ENCODE measurements at places on chromosomes 3 and 15.
A peak's percentile ranks its signal among the peaks of the same experiment; 100 is the strongest.

GRCh38 chr3:27357665-27358258 lies 11.4 kb downstream of the NEK10 start:
- peak; percentile 51 for DNase-seq

- no peak for DNase-seq
These were observed 384.9 kb upstream of the THBS1 start for GRCh38 chr15:39195961-39196486.

- no peak for DNase-seq
These were observed 324.8 kb upstream of the ONECUT1 start for GRCh38 chr15:53114960-53115359.

- DNase-seq, result no peak
These were observed 70.1 kb upstream of the MEF2A start for GRCh38 chr15:99495430-99496301.

DNA sequence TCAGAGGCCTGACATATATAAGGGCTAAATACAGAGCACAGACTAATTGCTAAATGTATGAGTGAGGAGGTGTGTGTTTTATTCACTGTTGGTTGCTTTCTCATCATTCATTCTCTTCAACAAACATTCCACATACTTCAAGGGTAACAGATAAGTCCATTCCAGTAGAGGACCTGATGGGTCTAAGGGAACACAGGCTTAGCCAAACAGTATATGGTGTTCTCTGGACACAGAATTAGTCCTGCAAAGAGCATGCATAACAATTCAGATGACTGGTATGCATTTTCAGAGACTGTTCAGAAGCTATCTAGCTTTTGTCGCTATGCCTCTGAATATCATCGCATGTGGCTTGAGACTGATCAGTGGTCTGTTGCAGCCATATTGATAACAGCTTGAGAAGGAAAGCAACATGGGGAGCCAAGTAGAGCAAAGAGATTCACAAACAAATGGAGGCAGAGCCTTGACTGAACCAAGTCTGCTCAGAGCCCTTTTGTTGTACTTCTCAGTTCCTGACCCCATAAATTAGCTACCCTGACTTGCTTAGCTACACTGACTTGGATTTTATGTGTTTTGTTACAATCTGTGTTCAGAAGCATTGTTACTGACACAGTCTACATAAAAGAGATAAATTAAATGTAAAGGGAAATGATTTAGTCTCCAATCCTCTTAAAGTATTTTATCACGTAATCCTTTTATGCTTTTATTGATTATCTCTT lies 1178.7 kb downstream of the ROBO1 start:
- DNase-seq, result no peak

GRCh38 chr3:119294696-119295671 lies 801 bp downstream of the ARHGAP31 start:
- no peak for DNase-seq

GRCh38 chr3:161332792-161333191 lies 38.5 kb downstream of the SPTSSB start:
- DNase-seq, result no peak

DNA sequence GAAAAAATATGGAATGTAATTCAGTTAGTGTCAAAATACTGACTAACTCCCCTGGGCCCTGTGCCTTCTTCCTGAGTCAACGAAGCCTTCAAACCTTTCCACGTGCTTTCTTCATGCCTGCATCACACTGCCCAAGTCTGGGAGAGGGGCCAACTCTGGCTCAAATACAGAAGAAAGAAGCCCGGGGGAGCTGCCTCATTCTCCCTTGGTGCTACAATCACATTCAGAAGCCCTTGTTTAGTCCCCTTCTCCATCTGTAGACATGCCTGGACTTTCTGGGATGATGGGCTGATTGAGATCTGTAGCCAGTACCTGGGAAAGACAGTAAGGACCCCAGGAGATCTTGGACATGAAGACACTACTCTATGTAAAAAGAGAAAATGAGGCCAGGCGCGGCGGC lies 77.8 kb upstream of the GSK3B start:
- no peak for DNase-seq

DNA sequence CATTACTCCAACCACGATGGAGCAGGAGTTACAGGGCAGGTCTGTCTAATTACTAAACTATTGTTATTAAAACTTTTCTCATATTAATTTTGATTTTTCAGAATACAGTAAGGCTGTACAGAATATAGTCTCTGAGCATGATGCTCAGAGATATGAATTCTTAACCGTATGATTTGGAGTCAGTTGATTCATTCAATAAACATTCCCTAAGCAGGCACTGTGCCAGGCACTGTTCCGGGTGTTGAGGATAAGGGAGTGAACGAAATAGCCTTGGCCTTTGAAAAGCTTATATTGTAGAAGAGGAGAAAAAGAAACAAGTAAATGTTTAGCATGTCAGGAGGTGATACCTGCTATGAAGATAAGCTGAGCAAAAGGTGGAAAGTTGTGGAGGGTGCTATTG lies 187.3 kb downstream of the KCNAB1 start:
- no peak for DNase-seq

GRCh38 chr3:152209060-152209459 lies 59.7 kb upstream of the MBNL1 start:
- no peak for DNase-seq

DNA sequence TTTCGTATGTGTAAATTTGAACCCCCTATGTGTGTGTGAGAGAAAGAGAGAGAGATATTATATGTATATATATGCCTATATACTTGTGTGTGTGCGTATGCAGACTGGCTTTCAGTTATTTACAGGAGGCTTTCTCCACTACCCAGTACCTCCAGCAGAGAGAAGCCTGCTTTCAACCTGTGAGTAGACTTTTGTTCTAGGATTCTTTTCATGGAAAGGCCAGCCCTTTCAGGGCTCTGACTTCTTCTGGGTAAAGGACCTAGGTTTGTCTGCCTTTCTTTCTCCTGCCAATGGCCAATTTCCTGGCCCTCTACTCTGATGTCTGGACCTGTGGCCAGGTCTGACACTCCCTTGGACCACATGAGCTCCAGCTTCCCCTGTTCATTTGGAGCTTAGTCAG lies 23.8 kb downstream of the LRRC28 start:
- DNase-seq, result no peak

DNA sequence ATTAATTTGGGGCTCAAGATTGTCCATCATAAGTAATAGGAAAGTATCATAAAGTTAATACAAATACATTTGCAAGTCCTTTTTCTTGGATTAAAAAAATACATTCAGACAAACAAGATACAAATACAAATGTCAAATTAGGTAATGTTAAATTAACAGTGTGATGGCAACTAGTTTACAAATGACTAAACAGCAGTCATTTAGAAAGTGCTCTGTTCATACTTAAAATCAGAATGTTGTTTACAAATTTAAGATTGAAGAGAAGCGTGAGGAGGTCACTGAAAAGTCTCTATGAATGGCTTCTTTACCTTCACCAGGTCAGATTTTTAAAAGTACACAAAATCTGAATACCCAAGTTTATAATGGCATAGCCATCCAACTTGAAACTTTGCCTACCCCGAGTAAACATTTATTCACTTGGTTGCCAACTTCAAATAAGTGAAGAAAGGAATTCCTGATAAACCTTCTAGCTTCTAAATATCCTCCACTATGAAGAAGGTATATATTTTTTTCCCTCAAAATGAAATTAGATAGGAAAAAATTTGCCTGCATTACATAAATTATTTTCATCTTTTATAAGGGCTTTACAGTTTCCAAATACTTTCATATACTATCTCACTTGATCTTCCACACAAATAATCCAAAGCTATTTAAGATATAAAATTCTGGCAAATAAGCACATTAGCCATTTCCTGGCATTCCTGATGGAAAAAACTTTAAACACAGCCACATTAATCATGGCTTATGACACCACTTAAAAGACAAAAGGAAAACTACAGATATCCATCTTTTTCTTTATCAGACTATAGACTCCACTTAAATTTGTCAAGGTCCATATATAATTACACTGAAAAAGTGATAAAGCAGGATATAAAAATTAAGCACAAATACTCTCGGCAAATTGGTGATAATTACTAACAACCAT lies 11.5 kb upstream of the NEK10 start:
- no peak for DNase-seq

- no peak for DNase-seq
These were observed 3.3 kb downstream of the CRABP1 start for GRCh38 chr15:78343276-78344060.

- no peak for DNase-seq
These were observed 44.4 kb downstream of the BTD start for GRCh38 chr3:15645740-15646501.

DNA sequence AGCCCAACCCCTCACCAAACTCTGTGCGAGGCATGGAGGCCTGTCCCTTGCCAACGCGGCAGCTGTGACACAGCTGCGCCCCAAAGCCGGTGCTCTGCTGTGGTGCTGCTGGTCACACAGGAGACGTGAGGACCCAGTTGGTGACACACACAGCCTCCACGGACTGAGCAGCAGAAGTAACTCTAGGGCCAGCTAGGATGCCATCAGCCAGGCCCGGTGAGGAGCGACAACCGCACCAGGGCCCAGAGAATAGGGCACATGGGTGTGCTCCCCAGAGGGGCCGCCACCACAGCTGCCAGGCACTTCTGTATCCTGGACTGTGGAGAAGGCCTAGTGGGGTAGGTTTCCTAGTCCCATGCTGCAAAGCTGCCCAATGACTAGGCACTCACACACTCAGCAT lies 10.7 kb downstream of the ZXDC start:
- no peak for DNase-seq

- DNase-seq, result no peak
These were observed 253.4 kb downstream of the OCA2 start for GRCh38 chr15:27845535-27846369.

DNA sequence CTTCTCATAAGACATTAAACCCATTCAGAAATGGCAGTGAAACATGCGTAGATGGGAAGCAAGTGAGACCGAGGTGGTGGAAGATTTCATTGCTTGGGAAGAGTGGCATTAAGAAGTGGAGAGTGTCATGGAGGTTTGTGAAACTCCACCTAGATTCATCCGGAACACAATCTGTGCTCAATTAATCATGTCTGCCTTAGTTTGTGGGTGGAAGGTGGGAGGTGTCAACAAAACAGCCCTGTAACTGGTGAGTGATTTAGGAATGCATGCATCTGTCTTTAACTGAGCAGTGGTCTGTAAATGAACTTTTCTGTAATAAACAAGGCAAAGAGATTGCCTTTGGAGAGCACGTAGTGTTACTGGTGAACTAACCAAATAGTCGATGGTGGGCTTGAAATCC lies 113.7 kb downstream of the WNT5A start:
- DNase-seq, result no peak

DNA sequence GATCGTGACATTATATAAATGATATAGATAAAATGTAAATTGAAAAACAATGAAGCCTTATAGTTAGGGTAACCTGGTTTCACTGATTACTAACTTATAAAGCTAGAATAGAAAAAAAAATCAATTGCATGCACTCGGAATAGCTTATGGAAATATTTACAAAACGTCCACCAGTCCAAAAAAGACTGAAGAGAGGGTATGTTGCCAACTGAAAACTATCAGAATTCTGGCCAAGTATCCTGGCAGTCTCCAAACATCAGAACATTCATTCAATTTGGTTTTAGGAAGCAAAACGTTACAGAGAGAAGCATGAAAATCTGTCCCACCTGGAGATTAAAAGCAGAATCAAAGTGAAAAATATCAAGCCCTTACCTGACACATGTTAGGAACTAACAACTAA lies 892.4 kb downstream of the ROBO1 start:
- DNase-seq, result no peak

- no peak for DNase-seq
These were observed 1159.8 kb upstream of the ALCAM start for GRCh38 chr3:104206925-104207324.
